Hematopoietic multipotent progenitor cell treated with erythropoietin and hydrocortisone succinate and interleukin-3 and kit ligand, for 8 days (in vitro differentiated cells): ENCODE measurements at places on chromosomes 2 and 18.

DNA sequence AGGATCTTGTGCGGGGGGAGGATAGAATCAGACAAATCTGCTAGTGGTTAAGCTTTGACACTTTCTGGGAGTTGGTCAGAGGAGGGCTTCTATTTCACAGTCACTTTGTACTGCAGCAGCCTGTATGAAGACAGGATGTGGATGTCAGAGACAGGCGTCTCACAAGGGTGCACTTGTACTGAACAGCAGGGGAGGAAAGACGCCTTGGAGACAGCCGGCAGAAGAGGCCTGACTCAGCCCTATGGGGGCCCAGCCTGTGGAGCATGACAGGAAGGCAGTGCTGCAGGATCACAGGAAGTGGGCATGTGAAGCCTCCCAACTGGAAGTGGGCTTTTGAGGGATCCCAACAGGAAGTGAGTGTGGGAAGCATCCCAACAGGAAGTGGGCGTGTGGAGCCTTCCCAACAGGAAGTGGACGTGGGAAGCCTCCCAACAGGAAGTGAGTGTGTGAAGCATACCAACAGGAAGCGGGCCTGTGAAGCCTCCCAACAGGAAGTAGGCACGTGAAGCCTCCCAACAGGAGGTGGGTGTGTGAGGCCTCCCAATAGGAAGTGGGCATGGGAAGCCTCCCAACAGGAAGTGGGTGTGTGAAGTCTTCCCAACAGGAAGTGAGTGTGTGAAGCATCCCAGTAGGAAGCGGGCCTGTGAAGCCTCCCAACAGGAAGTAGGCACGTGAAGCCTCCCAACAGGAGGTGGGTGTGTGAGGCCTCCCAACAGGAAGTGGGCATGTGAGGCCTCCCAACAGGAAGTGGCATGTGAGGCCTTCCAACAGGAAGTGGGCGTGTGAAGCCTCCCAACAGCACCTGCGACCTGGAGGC is 212.3 kb downstream of the SNTG2 start:
- DNase-seq = no peak

GRCh38 chr2:241258505-241259280 is 56.8 kb downstream of the HDLBP start:
- no peak for DNase-seq

- DNase-seq = no peak
Observed at GRCh38 chr2:39664232-39664887, 1.4 kb upstream of the TMEM178A start.

DNA sequence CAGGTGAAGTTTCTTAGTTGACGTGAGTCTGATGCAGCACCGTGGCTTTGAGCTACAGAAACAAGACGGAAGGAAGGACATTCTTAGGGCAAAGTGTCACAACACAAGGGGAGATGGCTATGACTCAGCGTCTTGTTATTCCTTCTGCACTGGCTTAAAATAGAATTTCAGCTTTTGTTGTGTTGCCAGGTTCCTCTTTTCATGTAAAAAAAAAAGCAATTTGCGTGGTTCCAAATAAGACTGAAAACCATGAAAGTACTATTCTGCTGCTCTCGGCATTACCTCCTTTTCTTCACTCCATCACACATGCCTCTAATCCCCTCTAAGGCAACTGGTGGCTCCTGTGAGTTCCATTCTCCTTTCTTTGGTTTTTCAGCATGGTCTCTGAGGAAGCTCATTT is 150.1 kb downstream of the ANTXR1 start:
- peak; percentile 27 for DNase-seq

GRCh38 chr2:65357959-65358294 is 74.5 kb downstream of the SPRED2 start:
- DNase-seq = no peak

- no peak for DNase-seq
Observed at GRCh38 chr2:120932881-120933280, 197.2 kb downstream of the GLI2 start.

DNA sequence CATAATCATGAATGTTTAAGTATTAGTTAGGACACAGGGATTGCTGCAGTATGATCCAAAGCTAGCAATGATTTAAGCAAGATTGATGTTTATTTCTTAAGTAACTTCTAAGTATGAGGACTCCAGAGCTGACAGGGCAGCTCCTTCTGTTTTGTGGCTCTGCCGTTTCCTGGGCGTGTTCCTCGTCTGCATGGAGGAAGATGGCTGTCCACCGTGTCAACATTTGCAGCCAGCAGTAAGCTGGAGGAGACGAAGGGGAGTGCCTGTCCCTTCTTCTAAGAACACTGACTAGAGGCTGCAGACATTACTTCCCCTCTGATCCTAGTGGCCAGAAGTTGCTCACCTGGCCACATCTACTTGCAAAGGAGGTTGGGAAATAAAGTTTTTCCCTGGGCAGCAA is 144.1 kb downstream of the MYO1B start:
- no peak for DNase-seq

- no peak for DNase-seq
Observed at GRCh38 chr2:153645599-153645998, 167.0 kb upstream of the RPRM start.

DNA sequence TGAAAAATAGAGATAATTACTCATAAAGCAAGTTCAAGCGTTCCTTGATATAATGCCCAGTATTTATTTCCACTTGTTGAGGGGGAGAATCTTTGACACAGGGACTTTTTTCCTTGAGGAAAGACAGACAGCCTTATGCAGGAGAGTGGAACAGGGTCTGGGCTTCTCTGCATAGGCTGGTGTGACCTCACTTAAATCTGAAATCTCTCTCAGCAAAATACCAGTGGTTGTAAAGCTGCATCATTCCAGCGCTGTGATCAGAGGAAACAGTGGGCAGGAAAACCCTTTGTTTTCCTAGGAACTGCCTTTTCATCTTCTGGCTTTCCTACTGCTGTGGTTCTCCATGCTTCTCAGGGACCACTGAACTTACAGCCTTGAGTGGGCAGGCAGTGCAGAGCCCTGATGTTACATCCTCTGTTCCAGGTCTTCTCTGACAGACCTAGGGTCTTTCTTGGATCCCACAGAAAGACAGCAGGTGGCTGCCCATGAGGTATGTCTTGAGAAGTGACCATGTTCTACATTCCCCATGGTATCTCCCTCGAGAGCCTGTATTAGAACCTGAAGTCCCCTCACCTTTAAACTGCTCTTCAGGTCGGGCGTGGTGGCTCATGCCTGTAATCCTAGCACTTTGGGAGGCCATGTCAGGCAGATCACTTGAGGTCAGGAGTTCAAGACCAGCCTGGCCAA is 17.6 kb upstream of the MAP4K4 start:
- no peak for DNase-seq

DNA sequence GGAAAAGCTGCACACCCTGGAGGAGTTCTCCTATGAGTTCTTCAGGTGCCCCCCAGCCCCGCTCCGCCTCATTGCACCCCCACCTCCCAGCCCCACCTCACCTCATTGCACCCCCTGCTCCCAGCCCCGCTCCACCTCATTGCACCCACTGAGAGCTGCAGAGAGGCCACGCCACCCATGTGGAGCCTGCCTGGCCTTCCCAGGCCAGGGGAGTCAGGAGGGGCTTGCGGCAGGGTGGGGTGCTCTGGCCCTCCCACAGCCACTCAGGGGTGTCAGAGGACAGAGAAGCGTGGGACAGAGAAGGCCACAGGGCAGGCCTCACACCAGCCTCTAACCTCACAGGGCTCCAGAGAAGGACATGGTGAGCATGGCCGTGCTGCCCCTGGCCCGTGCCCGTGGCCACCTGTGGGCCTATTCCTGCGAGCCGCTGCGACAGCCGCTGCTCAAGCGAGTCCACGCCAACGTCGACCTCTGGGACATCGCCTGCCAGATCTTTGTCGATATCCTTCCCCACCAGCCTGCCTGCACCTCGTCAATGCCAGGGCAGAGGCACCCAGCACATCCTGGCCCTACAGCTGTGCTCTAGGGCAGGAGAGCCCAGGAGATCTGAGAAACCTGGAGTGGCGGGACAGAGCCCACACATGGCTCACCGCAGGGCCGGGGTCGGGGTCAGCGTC is 15.0 kb upstream of the GPR17 start:
- DNase-seq = no peak

- no peak for DNase-seq
Observed at GRCh38 chr18:37516361-37516853, 49.2 kb downstream of the CELF4 start.

- DNase-seq = no peak
Observed at GRCh38 chr2:108555572-108555971, 21.3 kb downstream of the LIMS1 start.

- no peak for DNase-seq
Observed at GRCh38 chr2:67719351-67719750, 322.2 kb downstream of the ETAA1 start.

- DNase-seq = no peak
Observed at GRCh38 chr18:22432657-22433137, 15.0 kb upstream of the CTAGE1 start.

GRCh38 chr2:173860082-173860481 is 105.1 kb downstream of the SP3 start:
- no peak for DNase-seq

- no peak for DNase-seq
Observed at GRCh38 chr2:196486146-196486545, 153.4 kb upstream of the CCDC150 start.

DNA sequence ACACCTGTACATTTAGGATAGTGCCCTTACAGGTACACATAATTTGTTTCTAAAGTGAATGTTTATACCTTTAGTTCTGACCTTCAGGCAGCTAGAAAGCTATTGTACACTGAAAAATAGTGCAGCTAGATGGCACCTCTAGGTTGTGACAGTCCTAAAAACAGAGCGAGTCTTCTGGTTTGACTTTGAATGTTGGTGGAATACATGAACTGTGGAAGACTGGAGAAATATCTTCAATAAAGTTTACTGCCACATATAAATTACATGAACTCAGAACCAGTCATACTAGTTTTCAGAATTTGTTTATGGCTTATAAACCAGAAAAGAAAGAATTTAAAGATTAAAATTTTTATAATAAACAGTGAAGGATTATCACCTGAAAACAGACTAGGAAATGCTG is 58.7 kb upstream of the TWSG1 start:
- DNase-seq = no peak

DNA sequence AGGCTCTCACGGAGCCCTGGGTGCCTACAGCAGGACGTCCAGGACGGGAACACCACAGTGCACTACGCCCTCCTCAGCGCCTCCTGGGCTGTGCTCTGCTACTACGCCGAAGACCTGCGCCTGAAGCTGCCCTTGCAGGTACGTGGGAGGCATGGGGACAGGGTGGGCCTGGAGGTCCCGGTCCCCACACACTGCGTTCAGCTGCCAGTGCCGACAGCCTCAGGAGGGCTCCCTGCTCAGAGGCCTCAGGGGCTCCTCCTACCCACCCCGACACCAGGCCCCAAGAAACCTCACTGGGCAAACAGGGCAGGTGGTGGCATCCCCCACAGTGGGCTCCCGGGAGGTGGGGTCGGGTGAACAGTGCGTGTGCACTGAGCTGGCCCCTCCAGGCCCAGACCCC is 10.8 kb downstream of the ANO7 start:
- no peak for DNase-seq

GRCh38 chr18:67265464-67266245 is 250.9 kb downstream of the DSEL start:
- DNase-seq = no peak

GRCh38 chr2:33059471-33060156 is 112.9 kb downstream of the LTBP1 start:
- no peak for DNase-seq

DNA sequence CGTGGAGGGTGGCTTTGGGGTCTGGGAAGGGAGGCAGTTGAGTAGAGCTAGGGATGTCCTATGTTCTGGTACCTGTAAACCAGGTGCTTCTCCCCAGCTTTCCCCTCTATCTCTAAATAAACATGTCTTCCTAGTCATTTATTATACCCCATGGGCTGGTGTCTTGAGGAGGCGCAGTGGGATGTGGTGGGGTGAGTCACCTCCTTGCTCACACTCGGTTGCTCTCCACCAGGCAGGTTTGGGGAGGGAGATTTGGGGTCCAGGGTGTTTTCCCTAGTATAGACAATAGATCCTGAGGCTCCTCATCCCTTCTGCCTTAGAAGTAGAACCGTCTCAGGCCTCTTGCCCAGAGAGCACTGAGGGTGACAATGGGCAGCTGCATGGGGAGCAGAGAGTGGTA is 5.1 kb downstream of the PSD4 start:
- DNase-seq = no peak

DNA sequence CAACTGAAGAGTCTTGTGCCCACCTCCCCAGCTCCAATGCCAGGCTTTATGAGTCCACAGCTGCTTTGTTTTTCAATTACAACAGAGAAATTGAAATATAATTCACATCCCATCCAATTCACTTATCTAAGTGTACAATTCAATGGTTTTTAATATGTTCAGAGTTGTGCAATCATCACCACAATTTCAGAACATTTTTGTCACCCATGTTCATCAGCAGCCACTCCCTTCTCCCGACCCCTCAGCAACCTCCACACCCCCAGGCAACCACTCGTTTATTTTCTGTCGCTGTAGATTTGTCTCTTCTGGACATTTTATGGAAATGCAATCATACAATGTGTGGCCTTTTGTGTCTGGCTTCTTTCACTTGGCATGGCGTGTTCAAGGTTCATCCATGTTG is 23.3 kb downstream of the INHBB start:
- DNase-seq = no peak

- DNase-seq = no peak
Observed at GRCh38 chr2:111196435-111196834, 75.7 kb downstream of the BCL2L11 start.

DNA sequence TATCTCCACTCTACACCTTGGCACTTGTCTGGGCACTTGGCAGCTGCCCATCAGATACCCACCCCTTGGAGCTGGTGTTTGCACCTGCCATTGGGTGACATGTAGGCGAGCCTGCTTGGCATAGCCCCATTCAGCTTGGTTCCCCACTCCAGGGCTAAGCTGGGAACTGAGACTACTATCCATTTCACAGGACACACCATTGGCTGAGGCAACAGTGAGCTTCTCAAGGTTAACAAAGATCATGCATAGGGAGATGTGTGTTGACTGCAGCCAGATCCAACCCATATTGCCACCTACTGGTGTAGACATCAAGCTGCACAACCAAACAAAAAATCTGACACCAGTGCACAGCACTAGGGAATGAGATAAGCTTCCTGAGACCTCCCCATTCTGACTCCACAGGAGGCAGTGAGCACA is 1389.8 kb upstream of the TMEFF2 start:
- peak; percentile 52 for DNase-seq

- DNase-seq = no peak
Observed at GRCh38 chr2:231161877-231162329, 36.5 kb upstream of the ARMC9 start.

DNA sequence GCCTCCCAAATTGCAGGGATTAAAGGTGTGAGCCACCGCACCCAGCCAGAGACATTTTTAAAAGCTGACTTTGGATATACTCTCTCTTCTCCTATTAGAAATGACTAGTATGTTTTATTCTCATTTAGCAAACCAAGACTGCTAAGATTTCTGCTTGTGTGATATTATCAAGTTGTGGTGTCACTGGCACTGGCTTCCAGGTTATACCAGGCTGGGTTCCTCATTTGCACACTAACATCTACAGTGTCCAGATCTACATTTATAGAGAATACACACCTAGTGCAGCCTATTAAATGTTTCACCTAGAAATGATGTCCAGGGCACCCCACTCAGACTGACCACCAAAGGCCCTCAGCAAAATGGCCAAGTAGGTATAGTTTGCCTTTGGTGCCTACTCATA is 265.3 kb upstream of the STON1 start:
- peak; percentile 57 for DNase-seq

- DNase-seq = peak; percentile 89
Observed at GRCh38 chr2:3458396-3459184, 60.7 kb downstream of the ADI1 start.
